ENCODE measurements at places on chromosomes 2 and 18.

- DNase-seq, result no peak
Measured at GRCh38 chr2:147679191-147679954, 165.5 kb upstream of the ACVR2A start.

GRCh38 chr18:62529597-62529996 is 6.8 kb downstream of the ZCCHC2 start:
- no peak for DNase-seq

DNA sequence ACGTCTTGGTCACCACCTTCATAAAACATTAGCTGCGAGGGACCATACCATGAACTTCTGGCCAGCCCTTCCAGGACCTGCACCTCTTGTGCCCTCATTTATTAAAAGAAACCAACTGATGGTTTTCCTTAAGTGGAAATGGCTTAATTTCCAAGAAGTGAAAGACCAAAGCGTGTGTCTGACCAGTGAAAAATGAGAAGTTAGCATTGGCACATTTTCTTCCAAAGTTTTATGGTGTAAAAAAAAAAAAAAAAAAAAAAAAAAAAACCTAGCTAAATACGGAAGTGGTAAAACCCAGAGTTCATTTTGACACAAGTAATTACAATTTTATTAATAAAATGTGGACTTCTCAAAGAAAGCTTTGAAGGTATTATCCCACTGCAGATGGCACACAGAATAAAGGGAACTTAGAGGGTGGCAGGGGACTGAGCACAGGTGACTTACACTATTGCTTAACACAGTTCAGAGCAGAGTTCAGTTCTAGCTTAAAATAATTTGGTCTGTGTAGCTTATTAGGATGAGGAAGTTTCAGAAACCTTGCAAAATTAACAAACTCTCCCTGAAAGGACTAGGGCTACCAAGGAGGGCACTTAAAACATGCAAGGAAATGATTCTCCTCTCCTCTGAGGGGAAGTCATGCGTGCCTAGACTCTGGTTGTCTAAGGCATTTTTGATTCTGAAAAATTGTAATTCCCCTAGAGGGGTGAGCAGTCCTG is 42.2 kb upstream of the EPG5 start:
- DNase-seq, result no peak

DNA sequence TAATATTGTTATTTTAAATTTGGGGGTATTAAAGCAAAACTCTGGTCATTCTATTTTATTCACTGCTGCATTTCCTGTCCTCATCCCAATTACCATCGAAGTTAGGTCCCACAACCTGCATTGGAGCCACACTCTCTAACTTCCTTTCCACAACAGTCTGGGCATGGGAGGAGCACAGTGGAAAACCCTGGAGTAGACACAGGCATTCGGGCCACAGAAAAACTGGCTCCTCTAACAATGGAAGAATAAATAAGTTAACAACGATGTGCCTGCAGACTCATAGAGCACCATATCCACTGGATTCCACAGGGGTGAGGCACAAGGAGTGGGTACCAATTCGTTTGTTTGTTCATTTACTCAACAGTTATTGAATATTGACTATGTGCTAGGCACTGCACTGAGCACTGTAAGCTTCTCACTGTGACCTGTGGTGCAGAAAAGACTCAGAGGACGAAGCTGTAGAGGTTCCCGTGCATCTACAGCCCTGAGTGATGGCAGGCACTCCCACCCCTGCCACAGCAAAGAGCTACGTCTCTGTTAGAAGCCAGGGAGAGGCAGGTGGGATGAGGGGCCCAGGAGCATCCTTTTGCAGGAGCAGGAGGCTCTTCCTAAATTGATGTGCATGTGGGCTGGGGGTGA is 154.2 kb upstream of the PGAP1 start:
- no peak for DNase-seq
